NCI-H2227 treated with DMSO at 0.1 percent for 48 hours (cell line): ENCODE measurements at places on chromosomes 12 and 14.

- no peak for DNase-seq
Observed at GRCh38 chr14:105292826-105293711, 7.7 kb downstream of the BRF1 start.

DNA sequence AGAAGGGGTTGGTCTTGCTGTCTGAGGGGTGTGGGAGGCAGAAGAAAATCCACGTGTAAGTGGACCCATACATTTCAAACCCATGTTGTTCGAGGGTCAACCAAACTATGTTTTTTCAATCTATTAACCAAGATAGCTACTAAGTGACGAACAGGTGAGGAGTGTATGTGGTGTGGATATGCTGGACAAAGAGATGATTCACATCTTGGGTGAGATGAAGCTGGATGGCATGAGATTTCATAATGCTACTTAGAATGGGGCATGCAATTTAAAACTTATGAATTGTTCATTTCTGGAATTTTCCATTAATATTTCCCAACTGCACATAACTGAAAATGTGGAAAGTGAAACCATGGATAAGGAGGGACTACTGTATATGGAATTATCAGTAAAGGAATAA lies 17.9 kb upstream of the KTN1 start:
- no peak for DNase-seq

DNA sequence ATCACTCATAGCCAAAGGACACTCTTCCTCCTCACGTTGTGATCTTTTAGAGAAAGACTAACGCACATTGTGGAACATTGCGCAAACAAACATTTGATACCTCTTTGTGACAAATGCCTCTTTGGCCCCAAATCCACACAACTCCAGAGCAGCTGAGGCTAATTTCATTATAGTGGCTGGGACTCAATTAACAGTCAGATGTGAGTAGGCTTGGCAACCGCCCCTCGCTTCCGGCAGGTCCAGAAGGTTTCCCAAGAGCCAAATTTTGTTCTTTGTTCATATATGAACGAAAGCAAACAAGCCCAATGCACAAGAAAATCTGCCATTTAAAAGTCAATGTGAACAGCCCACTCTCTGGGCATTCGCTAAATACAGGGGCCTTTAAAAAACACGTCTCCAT lies 273.9 kb downstream of the GLT1D1 start:
- DNase-seq: no peak

DNA sequence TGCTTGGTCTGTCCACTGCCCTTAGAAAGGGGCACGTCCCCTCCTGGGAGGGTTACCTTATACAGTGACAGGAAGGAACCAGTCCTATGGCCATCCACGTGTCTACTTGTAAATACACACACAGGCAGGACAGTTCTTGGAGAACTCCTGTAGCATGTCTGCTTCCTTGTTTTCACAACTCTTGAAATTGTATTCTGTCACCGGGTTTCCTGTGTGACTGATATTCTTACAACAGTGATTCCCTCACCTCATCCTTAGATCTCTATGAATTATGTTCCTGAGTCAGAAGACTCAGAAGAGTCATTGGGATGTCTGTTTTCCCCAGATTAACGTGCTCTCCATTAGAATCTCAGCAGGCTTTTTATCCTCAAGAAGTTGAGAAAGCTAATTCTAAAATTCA lies 44.1 kb upstream of the DYNC1H1 start:
- no peak for DNase-seq

- DNase-seq: no peak
Observed at GRCh38 chr12:31645924-31646323, 13.6 kb upstream of the ETFBKMT start.

DNA sequence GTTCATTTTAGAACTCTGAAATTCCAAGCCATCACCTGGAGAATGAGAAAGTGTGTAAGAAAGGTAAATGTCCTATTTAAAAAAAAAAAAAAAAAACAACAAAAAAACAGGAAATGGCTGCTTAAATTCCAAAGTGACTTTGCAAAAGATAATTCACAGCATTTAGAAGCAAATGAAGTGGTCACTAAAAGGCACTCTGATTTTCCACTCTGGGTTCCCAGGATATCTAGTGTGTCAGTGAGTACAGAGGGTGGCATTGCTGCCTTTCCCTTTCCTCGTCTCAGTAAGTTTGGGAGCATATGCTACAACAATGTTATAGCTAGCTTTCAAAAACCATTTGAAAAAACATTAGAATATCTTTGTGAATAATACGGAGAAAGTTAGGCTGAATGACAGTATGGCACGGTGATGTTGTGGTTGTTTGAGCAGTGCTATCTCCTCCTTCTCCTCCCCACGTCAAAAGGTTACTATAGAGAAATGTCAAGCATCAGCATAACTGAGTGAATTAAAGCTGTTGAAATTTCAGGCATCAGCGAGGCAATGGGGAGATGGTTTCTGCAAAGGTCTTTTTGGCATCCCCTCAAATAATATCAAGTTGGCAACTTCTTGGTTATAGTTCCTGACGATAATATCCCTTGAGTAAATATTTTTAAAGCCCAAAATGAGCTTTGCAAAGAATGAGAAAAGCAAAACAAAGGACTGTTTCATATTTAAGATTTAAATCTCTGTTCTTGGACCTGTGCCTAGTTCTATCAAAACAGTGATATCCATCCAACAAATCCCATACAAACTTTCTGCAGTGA lies 164.5 kb upstream of the E2F7 start:
- DNase-seq: no peak

GRCh38 chr14:20460458-20461224 lies 593 bp downstream of the PIP4P1 start:
- no peak for DNase-seq

DNA sequence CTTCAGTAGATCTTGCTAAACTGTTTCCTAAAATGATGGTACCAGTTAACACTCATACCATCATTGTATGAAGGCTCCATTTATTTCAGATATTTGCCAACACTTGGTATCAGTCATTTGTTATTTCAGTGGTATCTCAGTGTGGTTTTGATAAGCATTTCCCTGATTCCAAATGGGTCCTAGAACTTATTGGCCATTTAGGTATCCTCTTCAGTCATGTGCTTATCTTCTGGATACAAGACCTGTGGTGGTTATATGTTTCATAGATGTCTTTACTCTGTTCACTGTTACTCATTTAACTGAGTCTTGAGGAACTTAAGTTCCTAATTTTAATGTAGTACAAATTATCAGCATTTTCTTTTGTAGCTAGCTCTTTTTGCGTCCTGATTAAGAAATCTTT lies 13.5 kb downstream of the SINHCAF start:
- no peak for DNase-seq

DNA sequence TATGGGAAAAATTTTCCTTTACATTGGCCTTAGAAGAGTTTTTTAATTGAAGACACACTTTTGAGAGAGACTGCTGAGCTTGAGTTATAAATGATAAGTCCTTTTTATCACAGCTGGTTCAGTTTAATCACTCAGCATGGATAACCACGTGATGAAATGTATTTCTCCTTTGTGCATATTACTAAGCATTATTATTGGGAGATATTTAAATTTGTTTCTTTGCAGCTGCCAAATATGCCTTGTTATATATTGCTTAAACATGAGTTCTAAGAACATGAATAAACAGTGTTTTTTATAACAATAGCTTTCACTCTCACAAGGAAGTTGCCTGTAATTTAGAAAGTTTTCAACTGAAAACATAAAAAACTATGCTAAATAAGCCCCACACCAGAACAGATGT lies 293.5 kb upstream of the LRFN5 start:
- DNase-seq: no peak

GRCh38 chr12:4114986-4115385 lies 158.6 kb upstream of the CCND2 start:
- no peak for DNase-seq

GRCh38 chr14:89697281-89698060 lies 257.1 kb downstream of the EFCAB11 start:
- DNase-seq: no peak

DNA sequence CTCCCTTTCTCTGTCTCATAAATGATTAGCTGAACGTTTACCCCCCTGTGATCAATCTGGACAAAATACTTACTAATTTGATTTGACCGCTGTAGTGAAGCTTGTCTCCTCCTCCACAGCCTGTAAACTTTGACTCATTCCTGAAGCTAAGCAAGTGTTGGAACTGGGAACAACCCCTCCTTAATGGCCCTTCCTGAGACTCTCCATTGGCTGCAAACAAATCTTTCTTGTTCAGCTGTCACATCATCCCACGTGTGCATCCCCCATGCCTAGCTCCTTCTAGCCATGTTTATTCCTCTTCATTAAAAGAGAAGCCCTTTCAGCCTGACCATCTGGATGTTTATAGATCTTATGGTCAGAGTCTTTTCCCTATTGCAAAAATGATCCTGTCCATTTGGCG lies 281.2 kb downstream of the RGS6 start:
- DNase-seq: no peak

DNA sequence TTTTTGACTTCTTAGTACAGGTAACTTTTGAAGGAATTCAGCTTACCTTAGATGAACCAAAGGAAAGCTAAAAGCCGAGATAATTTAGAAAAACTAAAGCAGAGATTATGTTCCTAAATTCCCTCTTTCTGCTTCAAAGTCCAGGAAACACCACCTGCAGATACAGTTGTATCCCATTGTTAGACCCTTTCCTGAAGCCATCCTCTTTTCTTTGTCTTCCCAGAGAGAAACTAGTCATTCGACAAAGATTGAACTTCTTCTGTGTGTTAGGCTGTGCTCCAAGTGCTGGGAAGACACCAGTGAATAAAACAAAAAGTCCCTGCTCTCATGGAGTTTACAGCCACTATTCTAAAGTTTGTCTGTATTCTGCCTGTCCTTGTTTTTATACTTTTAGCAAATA lies 29.3 kb downstream of the PPM1A start:
- DNase-seq: no peak

GRCh38 chr12:118790578-118790977 lies 190.8 kb upstream of the SRRM4 start:
- no peak for DNase-seq

DNA sequence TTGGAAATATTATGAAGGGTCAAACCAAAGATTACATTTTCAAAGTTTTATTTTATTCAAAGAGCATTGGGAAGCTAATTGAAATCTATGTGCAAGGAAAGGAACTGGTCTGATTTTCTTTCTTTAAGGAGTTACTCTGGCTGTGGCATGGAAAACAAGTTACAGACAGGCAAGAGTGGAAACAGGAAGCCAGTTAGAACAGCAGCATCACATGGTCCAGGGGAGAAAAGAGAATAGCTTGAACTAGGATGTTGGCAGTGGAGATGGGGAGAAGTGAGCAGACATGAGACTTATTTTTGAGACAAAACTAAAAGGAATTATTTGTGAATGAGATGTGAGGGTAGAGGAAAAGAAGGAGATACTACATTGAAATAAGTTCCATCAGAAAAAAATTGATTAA lies 3.4 kb downstream of the OR11G2 start:
- DNase-seq: no peak

GRCh38 chr14:94403312-94403932 lies 15.0 kb upstream of the SERPINA1 start:
- DNase-seq: no peak

- no peak for DNase-seq
Observed at GRCh38 chr14:21735200-21735599, 61.6 kb upstream of the OR4E1 start.

DNA sequence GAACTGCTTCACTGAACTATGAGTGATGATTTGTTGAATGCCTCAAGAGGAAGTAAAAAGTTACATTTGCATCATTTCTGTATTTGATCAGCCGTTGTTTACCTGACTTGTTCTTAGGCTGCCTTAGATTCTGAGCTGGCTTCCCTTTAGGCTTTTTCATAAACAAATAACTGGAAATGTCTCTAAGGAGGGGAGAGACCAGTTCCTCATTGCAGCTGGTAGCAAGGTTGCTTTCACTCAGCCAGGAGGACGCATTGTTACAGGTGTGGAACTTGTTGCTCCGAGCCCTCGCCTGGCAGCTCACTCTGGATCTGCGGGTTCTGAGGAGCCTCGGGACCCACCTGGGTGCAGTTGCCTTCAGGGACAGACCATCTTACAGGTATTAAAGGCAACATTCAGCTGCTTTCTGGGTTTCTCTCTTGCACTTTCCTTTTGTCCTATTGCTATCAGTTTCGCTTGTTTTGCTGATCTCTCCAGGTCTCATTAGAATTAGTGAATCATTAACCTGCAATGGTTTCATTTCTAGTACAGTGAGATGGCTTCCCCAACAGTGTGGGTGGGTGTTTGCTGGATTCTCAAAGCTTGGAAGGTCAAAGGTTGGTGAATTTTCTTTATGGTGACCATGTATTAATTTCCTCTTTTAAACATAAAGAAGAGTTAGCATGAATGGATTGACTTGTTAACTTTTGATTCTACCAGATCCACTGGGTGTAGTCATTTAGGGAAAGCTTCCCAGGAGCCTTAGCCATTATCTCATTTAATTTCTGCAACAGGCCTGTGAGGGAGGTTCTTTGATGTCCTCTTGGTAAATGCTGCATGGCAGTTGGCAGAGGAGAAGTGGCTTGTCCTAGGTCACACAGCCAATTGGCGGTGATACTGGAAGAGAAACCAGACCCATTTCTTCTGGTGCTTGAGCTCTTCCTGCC lies at the start of gene PLEKHG7:
Gene PLEKHG7 (plus strand): TSS at position 236 of the 926 bp plus-strand sequence. CDS start 3,643 bp downstream, outside the sequence.
- DNase-seq: no peak

DNA sequence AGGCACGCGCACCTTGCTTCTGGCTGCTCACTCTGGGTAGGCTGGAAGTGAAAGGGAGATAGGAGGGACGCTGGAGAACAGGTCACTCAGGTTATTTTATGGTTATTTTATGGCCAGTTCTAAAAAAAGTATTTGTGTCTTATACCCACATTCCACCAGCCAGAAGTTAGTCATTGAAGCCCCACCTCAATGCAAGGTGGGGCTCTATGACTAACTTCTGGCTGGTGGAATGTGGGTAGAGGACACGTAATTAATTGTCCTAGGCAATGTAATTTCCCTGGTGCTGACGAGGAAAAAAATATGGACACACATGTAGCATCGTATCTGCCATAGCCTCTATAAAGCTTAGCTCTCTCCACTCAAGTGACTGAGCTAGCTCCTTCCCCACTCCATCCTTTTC lies 104.9 kb downstream of the PDZRN4 start:
- DNase-seq: no peak

DNA sequence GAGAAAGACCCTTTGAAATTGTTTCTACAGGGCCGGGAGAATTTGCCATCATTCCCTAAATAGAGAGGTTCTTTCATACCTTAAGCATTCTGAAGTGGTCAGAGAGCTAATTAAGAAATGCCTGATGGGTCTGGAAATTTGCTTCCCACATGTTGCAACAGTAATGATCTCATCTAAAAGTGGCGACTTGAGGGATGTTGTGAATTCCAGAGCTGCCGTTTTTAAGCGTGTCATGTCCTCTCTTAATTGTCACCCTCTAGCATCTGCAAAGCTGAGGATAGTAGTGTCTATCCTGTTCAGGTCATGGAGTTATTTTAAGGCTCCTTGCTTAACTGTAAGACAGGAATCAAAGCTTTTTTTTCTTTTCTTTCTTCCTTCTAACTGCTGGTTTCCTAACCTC lies 60.4 kb downstream of the FOS start:
- no peak for DNase-seq

DNA sequence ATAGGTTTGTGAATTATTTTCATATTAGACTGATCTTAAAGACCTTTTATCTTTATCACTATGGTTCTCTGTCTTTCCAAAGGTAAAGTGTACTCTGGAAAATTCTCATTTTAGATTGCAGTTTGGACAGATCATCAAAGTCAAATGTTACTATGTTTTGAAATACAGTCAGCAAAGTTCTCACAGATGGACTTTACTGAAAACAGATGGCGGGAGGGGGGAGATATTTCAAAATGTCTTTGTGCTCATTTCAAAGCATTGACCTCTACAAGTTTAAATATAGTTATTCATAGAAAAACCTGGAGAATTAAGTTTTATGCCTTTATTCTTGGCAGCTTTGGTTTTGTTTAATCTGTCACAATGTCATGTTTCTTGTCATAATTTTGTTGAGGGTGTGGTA lies 51.8 kb upstream of the LRTM2 start:
- DNase-seq: no peak

- no peak for DNase-seq
Observed at GRCh38 chr14:78010688-78011087, 159.5 kb upstream of the NRXN3 start.

GRCh38 chr14:24139272-24139934 lies 2.0 kb downstream of the EMC9 start:
- no peak for DNase-seq
